ENCODE measurements at places on chromosomes 6 and 20. TPM values are rescaled to one million over a fixed set of nuclear protein-coding genes. Genes with fewer than 3 reads are reported as not detected.

GRCh38 chr6:162854734-162855191, 127.0 kb downstream of the PACRG start:
- DNase-seq = no peak

GRCh38 chr20:21713901-21714296, 8.4 kb downstream of the PAX1 start:
- no peak for DNase-seq

GRCh38 chr20:63900413-63900812, 5.5 kb downstream of the DNAJC5 start:
- DNase-seq = no peak

DNA sequence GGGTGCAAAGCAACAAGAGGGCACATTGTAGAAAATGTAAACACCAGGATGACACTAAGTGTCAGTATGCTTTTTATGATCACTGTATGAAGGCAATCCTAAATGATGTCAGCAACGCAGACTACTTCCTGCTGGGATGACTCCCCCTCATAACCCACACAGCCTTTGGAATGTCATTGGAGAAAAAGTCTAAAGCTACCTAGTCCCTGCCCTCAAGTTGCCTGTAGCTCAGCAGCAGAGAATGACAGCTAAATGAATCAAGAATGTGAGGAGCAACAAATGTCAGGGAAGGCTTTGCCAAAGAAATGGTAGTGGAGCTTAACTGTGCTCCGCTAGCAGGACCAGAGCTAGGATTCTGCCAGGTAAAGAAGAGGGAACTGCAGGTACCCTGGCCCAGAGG, 555.6 kb downstream of the CD83 start:
- DNase-seq = no peak

GRCh38 chr6:26130581-26131249, 43.5 kb downstream of the HFE start:
- DNase-seq = no peak

DNA sequence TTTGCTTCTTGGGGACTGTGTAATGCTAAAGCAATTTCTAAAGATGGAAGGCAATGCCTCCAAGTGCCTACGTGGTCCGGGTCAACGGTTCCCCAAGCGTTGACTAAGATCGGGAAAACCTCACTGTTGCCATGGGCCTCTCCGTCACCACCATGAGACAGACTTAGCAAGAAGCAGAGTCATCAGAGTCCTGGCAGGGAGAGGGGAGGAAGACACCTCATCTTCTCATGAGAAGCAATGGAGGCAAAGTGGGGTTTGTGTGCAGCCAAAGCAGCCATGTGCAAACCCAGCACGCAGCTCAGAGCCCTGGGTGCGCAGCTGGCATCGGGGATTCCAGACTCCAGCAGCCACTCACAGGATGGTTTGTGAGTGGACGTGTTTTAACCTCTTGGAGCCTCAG, 111.4 kb downstream of the SYNDIG1 start:
- no peak for DNase-seq

DNA sequence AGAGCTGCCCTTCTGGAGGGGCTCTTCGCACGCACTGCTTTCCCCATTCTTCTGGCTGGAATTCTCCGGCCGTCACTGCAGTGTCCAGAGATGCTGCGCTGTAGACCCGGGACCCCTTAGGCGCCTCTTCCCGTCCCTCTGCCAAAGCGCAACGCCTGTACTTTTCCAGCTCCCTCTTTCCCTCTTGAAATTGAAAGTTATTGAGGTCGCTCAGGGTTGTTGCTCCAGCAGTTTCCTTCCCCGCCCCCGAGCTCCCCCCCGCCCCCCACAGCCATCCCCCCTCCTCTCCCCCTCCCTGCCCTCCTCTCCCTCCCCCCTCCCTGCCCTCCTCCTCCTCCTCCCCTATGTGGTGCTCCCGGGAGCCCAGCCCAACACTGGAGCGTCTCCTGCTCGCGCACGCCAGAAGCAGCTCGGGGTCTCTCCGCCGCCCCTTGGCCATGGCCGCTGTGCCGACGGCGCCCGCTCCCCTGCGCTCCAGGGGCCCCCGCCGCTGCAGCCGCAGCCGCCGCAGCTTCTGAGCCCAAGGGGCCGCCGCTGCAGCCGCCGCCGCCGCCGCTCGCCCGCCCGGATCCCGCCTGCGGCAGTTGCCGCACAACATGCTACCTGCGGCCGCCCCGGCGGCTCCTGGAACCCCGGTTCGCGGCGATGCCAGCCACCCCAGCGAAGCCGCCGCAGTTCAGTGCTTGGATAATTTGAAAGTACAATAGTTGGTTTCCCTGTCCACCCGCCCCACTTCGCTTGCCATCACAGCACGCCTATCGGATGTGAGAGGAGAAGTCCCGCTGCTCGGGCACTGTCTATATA, at the start of gene RSPO3:
Gene RSPO3 (plus strand): TSS at position 374 of the 804 bp plus-strand sequence. CDS start 522 bp downstream, outside the sequence.
- no peak for DNase-seq

GRCh38 chr6:139967497-139967896, 593.0 kb upstream of the CITED2 start:
- no peak for DNase-seq

DNA sequence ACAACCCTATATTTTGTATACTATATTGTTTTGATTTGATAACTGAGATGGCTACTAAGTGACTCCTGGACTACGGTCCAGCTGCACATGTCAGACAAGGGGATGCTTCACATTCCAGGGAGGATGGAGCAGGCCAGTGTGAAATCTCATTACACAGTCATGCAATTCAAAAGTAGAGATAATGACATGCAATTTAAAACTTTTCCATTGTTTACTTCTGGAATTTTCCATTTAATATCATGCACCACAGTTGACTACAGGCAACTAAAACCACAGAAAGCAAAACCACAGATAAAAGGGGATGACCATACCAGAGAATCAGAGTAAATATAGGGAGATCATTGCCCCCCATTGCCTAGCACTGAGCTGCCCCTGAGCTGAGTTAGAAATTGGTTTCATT, 366.4 kb downstream of the BTBD9 start:
- no peak for DNase-seq

DNA sequence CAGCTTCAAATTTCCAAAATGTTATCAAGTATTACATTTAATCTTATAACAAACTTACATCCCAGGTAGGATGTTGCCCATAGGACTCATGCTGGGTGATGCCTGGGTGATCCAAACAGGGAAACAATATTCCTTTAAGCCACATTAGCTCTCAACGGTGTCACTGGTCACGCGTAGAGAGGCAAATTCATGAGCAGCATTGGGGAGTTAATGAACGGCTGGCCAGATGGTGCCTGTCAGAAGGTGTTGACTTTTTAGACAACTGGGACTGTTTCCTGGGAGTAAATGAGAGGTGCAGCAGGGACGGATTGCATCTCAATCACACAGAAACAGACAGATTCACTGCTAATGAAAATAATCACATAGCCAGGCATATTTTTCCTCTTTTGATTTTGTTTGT, 83.3 kb upstream of the ID4 start:
- DNase-seq = no peak

DNA sequence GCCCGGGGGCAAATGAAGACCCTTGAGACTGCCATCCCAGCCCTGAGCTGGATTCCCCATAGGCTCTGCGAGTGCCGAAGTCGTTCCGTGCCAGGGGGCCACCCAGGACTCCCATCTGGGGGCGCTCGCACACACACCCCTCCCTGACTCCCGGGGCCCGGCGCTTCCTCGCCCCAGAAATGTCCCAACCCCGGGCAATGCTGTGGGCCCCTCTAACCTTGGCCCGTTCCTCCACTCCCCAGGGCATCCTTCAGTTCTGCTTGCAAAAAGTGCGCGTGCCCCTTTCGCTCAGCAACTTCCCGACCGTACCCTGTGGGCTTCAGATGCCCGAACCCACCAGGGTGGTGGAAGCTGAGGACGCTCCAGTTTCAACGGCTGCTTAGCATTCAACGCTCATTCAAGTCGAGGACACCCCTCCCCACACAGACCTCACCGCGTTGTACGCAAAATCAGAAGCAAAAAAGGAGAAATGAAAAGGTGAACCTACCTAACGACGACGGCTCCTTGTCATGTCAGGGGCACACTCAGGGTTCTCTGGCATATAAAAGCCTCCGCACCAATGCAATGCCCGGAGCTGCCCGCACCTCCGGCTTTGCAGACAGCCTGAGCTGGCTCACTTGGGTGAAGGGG, 25.3 kb downstream of the RIPOR2 start:
- no peak for DNase-seq

GRCh38 chr6:20680697-20681165, 146.5 kb downstream of the CDKAL1 start:
- DNase-seq = no peak

- DNase-seq = no peak
Measured at GRCh38 chr6:125104425-125104824, 49.1 kb upstream of the TPD52L1 start.

GRCh38 chr6:90547991-90548390, 38.9 kb downstream of the MAP3K7 start:
- no peak for DNase-seq

DNA sequence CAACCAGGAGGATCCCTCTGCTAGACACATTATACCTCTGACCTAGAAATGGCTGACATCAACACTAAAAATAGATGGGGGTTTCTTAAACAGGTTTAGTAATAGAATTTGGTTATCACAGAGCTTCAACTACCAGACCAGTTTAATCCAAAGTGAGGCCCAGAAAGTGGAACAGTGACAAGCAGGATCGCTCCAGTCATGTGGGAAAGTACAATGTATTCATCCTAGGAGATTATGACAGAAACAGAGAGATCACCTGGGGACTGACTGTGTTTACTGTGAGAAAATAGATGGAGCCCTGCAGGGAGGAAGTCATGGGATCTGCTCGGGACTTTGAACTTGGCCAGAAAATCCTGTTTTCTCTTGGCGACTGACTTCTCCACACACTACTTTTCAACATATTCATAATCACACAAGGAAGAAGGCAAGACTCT, 238.7 kb upstream of the SOX4 start:
- no peak for DNase-seq

DNA sequence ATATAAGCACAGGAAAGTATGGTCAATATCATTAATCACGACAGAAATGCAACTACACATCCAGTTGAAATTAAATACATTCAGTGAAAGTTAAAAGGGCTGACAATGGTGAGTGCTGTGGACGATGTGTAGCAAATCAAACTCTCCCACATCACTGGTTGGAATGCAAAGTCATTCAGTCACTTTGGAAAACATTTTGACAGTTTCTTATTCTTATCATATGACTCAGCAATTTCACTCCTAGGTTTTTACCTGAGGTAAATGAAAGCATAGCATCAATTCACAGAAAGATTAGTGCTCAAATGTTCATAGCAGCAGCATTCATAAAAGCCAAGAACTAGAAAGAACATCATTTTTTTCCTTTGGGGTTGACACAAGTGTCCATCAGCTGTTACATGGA, 28.6 kb upstream of the SAMD5 start:
- DNase-seq = no peak

DNA sequence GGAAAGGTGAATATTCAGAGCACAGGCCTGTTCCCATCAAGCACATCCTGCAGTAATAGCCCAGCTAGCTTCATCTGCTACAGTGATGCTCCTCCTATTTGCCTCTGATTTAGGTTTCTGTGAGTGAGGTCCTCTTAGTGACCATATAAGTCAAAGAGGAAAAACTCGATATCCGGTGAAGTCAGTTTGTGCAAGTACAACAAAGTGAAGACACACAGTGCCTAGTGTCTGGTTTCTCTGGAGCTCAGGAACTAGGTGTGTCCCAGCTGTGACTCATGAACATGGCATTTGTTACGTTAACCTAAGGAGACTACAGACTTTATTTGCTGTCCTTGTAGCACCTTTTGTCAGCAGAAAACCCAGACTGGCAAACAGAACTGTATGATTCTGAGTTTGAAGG, 33.9 kb downstream of the EDN1 start:
- peak; percentile 98 for DNase-seq

DNA sequence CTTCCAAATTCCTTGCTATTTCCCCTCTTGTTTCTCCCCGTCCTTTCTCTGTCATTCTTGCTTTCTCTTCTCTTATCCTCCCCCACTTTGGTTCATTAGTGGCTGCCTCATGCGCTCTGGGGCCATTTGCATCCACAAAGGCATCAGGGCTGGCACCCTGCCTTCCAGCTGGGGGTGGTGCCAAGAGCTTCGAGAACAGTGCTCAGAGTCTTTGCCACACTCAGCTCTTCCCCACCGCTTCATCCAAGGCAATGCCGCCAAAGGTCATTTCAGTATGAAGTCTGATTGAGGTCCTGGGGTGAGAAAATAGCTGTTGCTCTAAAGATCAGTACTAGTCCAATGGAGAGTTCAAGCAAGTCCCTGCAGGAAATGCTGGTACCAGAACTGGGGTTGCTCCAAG, 22.7 kb downstream of the OLIG3 start:
- no peak for DNase-seq

DNA sequence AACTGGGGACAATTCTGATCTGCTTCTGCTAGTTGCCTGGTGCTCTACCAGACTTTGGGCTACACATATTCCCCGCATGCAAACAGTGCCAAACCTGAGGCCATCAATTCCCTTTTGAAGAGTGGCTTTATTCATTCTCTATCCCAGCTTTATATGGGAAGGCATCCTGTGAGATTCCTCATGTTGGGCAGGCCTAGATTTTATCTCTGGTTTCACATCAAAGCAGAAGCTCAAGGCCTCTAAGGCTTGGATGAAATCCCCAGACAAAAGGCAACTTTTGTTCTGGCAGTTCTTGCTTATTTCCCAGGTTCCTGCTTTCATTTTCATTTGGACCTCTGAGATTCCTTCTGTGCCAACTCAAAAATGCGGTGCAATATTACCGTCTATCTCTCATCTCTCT, 648.8 kb downstream of the QKI start:
- no peak for DNase-seq

- no peak for DNase-seq
Measured at GRCh38 chr6:154537511-154538325, 27.2 kb upstream of the CNKSR3 start.

- DNase-seq = peak; percentile 72
Measured at GRCh38 chr6:124487623-124488431, 474.4 kb upstream of the RNF217 start.

GRCh38 chr6:168884646-168885086, 369.0 kb downstream of the THBS2 start:
- no peak for DNase-seq

GRCh38 chr6:93447874-93448273, 28.5 kb upstream of the EPHA7 start:
- no peak for DNase-seq

- DNase-seq = no peak
Measured at GRCh38 chr6:3337521-3338350, 79.0 kb downstream of the PSMG4 start.

The TSBP1 gene
- not detected for total RNA-seq

The COL11A2 gene
- 0.38 TPM for total RNA-seq

The ZHX3 gene
- total RNA-seq = 9.0 TPM

The SLC22A23 gene
- 5.1 TPM for total RNA-seq

The POU5F1 gene
- total RNA-seq = 0.68 TPM

The SLC35D3 gene
- total RNA-seq = not detected

The FERMT1 gene
- total RNA-seq = 22.1 TPM

The RRP36 gene
- total RNA-seq = 126 TPM

The RNF182 gene
- total RNA-seq = 8.1 TPM

The HLA-DQB2 gene
- not detected for total RNA-seq

The SMLR1 gene
- not detected for total RNA-seq

The EPB41L1 gene
- total RNA-seq = 25.0 TPM

The C20orf144 gene
- not detected for total RNA-seq

The C6orf163 gene
- total RNA-seq = 0.55 TPM

The SUMO4 gene
- not detected for total RNA-seq

The OR10C1 gene
- total RNA-seq = not detected

The ULBP3 gene
- 14.8 TPM for total RNA-seq

Measured in kidney epithelial cell (primary cell).